Erythroblast (primary cell): ENCODE measurements at places on chromosomes 7 and 10.
A peak's percentile ranks its signal among the peaks of the same experiment; 100 is the strongest.

DNA sequence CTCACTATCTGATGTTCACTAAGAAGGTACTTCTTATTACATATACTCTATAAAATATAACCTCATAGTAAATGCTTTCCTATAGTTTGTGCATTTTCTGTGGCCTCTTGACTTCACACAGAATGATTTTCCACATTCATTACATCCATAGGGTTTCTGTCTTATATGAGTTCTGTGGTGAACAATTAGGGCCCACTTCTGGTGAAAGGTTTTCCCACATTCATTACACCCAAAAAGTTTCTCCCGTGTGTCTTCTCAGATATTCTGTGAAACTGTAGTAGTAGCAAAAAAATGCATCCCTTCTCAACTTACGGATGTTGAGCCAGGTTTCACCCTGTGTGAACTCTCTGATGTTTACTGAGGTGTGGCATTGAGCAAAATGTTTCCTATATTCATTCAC, 119.3 kb downstream of the ZNF33B start:
- no peak for DNase-seq

DNA sequence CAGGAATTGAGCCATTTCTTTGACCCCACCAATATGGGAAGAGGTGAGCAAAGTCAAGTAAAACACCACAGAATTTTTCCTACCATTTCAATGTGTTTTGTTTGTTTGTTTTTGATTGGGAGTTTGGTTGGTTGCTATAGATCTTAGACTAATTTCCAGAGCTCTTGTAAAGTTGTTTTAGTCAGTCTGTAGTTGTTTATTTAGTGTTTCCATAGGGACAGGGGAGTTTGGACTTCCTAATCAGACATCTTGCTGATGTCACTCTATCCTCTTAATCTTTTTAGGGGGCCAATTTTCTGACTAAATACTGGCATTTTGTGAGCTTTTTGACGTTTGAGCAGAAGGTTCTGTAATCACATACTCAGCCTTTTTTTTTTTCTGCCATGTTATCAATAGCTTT, 266.9 kb downstream of the ABCA13 start:
- no peak for DNase-seq

- no peak for DNase-seq
Observed at GRCh38 chr7:155306673-155307470, 9.2 kb downstream of the INSIG1 start.

GRCh38 chr7:5590596-5591277, 167.1 kb upstream of the TNRC18 start:
- DNase-seq: no peak

- no peak for DNase-seq
Observed at GRCh38 chr7:70406186-70406949, 725.6 kb upstream of the GALNT17 start.

DNA sequence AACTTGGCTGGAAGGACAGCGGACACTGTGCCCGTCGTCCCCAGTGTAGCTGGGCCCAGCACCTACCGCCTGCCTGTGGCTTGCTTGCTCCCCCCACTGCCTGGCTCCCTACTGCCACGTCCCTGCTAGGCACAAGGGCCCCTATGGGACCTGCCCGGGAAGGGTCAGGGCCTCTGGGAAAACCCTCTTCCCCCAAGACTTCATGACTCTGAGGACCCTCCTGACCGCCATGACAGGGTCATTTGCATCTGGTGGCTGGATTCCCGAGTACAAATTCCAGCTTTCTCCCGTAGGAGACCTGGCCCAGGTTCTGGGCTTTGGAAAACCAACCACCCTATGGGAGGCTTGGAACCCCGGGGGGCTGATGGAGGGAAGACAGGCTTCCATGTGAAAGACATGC, 1.4 kb upstream of the MMD2 start:
- no peak for DNase-seq

- DNase-seq: no peak
Observed at GRCh38 chr7:11713352-11713751, 118.6 kb downstream of the THSD7A start.

DNA sequence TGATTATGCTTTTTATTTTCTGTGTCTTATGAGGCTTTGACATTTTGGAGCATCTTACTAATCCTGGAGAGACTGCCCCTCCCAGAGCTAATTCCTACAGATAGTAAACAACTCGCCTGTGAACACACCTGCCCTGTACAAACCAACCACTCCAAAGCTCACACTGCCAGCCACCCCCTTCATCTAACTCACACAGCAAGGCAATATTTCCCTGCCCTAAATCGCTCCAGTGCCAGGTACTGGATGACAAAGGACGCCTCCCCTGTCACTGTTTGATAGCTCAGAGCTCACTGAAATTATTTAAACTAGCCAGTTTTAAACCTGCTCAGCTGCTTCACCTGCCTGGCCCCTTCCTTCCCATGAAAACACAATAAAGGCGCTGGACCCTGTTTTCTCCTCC, 535.1 kb upstream of the CELF2 start:
- DNase-seq: no peak

DNA sequence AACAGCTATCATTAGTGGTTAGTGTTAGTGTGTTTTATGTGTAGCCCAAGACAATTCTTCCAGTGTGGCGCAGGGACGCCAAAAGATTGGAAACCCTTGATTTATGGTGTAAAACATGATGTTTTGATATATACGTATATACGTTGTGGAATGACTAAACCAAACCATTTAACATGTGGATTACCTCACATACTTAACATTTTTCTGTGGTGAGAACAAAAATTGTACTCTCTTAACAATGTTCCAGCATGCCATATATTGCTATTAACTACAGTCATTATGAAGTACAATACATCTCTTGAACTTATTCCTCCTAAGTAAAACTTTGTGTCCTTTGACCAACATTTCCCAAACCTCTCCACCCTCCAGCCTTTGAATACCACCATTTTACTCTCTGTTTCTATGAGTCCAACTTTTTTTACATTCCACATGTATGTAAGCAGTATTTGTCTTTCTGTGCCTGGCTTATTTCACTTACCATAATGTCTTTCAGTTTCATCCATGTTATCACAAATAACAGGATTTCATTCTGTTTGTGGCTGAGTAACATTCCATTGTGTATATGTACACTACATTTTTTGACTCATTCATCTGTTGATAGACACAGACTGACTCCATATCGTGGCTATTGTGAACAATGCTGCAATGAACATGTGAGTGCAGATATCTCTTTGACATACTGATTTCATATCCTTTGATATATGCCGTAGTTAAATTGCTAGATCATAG, 42.2 kb upstream of the MAGI2 start:
- DNase-seq: no peak

DNA sequence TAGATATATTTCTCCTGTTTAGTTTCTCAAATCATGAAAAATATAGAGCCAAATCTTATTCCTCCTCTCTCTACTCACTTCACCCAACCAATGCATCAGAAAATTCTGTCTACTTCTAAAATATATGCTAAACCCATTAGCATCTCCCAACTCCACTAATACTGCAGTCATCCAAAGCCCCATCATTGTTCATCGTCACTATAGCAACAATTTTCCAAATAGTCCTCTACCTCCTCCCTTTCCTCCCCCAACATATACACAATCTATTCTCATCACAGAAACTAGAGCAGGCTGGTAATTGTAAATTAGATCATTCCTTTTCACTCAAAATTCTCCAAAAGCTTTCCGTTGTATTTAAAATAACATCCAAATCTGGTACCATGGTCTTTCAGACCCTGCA, 38.4 kb upstream of the C10orf120 start:
- DNase-seq: no peak

GRCh38 chr10:14532473-14533251, 201.9 kb upstream of the FRMD4A start:
- DNase-seq: no peak

GRCh38 chr10:88769384-88769783, 9.6 kb downstream of the LIPN start:
- DNase-seq: no peak

DNA sequence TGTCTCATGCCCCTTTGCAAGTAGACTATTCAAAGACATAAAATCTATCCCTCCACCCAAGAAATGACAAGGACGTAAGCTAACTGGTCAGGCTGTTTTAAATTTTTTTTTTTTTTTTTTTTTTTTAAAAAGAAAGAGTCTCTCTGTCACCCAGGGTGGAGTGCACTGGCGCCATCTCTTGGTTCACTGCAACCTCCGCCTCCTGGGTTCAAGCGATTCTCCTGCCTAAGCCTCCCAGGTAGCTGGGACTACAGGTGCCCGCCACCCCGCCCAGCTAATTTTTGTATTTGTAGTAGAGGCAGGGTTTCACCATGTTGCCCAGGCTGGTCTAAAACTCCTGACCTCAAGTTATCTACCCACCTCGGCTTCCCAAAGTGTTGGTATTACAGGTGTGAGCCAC, 11.2 kb downstream of the TRA2A start:
- peak; percentile 31 for DNase-seq

DNA sequence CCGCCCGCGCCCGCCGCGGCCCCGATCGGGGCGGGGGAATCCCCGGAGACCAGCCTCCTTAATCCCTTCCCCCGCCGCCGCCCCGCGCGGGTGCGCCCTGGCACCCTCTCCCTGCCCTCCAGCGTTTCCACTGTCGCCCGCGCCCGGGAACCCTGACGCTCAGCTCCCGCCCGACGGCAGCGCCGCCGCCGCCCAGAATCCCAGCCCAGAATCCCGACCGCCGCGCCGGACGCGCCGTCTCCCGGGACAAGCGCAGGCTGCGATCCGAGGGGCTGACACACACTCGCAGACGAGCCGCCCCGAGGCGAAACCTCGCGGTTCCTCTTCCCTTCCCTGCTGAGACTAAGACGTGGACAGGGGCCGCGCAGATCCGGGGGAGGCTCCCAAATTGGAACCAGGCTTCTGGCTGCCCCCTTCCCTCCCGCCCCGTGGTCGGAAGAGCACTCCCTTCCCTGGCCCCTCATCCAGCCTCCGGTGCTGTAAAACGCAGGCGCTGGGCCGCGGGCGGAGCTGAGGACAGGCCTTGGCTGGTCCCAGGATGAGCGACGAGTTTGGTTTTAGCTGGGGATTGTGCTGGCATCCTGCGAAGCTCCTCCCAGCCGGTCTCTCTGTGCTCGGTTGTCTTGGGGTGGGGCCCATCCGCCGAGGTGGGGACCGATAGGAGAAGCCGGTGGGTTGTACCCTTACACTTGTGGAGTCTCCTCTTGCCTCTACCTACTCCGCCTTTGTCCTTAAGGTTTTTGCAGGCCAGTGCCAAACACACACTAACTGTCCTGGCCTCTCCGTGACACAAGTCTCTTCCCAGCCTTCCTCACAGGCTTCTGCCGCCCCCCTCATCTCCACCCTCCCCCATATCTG, 1.1 kb downstream of the MARVELD1 start:
- DNase-seq: peak; percentile 50

DNA sequence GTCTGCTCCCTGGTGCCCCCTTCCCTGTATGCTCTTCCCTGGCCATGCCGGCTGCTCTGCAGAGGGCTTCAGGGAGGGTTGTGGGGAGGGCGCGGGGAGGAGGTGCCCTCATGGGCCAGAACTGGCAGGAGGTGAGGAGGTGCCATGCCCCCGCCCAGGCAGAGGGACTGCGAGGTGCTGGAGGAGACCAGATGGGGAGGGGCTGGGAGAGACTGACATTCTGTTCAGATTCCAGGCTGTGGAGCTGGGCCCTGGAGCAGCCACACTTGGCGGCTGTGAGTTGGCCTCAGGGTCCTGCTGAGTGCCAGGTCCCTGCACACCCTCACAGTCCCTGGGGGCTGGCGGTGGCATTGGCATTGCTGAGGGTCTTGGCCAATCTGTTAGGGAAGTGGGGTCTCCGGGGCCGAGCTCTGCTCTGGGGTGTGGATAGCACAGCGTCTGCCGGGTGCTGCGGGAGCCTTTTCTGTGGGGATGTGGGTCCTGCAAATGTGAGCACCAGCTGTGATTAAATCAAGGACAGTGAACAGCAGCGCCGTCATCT, 25.4 kb downstream of the INPP5A start:
- no peak for DNase-seq

DNA sequence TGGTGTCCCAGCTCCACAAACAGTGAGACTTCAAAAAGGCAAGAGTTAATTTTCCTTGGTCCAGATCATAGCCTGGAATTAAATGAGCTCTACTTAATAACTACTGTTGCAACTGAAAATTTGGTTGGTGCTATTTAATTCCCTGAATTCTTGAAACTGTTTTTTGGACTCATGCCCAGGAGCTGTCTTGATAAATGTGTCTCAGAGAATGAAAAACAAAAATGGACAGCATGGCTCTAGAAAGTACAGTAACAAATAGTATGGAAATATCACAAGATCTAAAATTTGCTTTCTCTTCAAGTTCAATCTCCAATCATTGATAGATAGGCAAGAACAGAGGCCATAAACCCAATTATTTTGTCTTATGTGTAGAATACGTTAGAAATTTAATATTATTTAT, 42.5 kb downstream of the CCDC71L start:
- DNase-seq: no peak

GRCh38 chr7:30226614-30227268, 57.7 kb upstream of the ZNRF2 start:
- peak; percentile 34 for DNase-seq

GRCh38 chr10:349081-349480, 213.8 kb downstream of the ZMYND11 start:
- no peak for DNase-seq

- no peak for DNase-seq
Observed at GRCh38 chr7:36117203-36117840, 35.7 kb upstream of the EEPD1 start.

GRCh38 chr10:51433949-51434475, 265.4 kb downstream of the CSTF2T start:
- no peak for DNase-seq

GRCh38 chr10:93469454-93469853, 12.7 kb downstream of the MYOF start:
- no peak for DNase-seq

DNA sequence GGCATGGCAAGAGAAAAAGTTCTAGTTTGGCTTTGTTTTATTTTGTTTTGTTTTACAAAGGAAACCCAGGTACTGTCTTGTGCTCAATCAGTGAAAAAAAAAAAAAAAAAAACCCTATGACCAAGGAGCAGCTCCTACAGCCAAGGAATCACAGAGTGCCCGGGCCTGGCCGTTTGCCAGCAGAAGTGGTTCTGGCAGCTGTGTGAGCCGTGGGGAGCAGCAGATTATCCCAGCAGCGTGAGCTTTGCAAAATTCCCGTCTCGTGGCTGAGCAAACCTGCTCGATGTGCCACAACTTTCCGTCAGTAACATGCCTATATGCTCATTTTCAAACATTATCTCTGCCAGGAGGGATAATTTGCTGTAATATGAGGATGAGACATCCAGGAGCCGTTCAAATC, 293.7 kb downstream of the POU6F2 start:
- no peak for DNase-seq

GRCh38 chr7:32068411-32069101, 1.7 kb downstream of the PDE1C start:
- DNase-seq: no peak

GRCh38 chr10:14705548-14706230, 69.0 kb downstream of the FAM107B start:
- DNase-seq: no peak

GRCh38 chr7:156823435-156823834, 69.5 kb downstream of the LMBR1 start:
- no peak for DNase-seq

GRCh38 chr7:19815546-19815945, 42.1 kb upstream of the TMEM196 start:
- no peak for DNase-seq
